ENCODE measurements at places on chromosomes 1 and 21.

- DNase-seq = no peak
These were observed 1.4 kb upstream of the SRRM1 start for GRCh38 chr1:24641646-24642151.

GRCh38 chr1:11874258-11874562 is 15.5 kb upstream of the NPPB start:
- DNase-seq = no peak

- no peak for DNase-seq
These were observed 77.1 kb downstream of the MTR start for GRCh38 chr1:236872075-236872666.

- no peak for DNase-seq
These were observed 93.6 kb downstream of the SMYD3 start for GRCh38 chr1:246413430-246413829.

DNA sequence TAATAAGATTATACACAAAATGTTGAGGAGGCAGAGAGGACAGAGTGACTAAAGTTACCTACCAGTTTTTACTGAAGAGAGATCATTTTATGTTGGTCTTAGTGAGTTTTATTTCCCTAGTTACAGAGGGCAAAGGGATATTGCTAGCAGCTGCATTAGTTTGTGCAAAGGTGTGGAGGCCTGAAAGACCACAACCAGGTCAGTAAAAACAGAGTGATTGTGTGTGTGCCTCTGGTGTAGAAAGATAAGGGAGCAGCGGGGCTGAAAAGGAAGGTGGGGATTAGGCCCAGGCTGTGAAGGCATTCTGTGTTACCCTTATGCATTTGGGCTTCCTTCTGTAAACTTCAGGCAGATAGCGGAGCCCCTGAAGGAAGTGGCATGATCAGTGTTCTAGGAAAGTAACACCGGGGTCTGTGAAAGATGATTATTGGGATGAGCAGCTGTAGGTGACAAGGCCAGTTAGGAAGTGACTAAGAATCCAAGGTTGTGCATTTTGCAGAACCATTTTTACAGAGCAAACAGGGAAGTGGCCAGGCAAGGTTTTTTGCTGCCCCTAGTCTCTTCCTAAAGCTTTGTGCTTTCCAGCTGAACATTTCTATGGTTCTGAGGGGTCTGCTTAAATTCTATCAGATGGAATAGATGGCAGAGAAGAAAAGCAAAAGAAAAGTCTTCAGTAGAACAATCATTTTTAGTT is 3.7 kb downstream of the GADD45A start:
- DNase-seq = no peak

GRCh38 chr21:42063191-42063570 is 7.9 kb upstream of the UMODL1 start:
- DNase-seq = no peak

GRCh38 chr1:205313563-205314308 is 7.8 kb downstream of the NUAK2 start:
- no peak for DNase-seq

DNA sequence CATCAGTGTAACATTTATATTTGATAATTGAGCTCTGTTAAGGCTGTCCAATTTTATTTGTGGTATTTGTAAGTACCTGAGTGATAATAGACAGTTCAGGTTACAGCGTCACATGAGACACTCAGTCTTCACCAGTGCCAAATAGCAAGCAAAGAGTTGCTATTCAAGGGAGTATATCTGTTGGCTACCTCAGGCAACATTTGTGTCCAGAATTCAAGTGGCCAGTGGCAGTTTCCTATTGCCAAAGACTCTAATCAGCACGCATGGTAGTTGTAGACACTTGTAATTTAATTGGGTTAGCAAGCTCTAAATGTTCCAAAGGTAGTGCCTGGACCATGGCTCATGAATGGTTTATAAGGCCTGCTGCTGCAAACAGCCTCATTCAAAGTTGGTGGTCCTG is 1524.3 kb upstream of the B3GALT2 start:
- DNase-seq = no peak

GRCh38 chr1:153899509-153899908 is 23.3 kb downstream of the GATAD2B start:
- no peak for DNase-seq

DNA sequence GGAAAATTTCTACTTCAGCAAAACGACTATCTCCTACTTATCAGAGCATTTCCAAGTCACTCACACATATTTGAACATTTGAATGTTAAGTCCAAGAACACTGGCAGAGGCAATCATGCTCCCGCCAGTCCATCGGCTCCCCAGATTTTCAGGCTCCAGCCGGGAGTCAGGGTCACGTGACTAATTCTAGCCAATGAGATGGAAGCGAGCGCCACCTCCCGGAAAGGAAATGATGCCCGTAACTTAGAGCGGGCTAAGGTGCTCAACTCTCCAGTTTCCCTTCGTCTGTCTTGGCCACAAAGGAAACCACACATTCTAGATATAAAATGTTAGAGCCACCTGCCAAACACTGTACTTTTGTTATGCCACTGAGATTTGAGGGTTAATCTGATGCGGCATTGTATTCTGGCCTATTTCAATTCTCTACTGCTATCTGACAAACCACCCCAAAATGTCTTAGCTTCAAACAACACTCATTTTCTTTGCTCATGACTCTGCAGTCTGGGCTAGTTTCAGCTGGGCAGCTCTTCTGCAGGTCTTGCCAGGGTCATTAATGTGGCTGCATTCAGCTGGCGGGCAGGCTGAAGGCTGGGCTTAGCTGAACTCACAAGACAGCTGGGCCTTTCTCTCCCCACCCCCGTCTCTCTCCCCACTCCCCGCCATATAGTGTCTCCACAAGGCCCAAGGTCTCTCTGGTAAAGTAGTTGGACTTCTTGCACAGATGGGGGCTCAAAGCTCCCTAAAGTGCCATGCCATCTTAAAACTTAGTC is 16.5 kb upstream of the LHX4 start:
- DNase-seq = no peak

GRCh38 chr21:43020771-43021170 is 46.4 kb downstream of the PKNOX1 start:
- DNase-seq = no peak

DNA sequence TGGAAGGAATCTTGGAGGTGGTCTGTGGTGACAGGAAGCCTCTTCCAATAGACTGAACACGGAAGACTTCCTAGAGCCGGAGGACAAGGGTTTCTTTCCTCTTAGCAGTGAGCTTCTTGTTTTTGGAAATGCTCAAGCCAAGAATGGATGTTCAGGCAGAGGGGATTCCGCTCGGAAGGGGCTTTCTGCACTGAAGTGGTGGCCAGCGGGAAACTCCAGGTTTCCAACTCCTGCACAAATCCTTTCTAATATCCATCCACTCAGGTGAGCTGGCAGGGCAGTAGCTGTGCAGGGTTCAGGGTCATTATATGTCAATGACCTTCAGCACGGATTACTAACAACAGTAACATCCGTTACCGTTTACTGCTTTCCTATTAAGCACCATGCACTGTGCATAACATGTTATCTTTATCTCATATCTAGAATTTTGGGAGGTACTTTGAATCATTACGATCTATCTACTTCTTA is 573 bp upstream of the CPT2 start:
- no peak for DNase-seq

- DNase-seq = no peak
These were observed 141.9 kb downstream of the TSEN15 start for GRCh38 chr1:184193451-184193850.

GRCh38 chr1:167795810-167796740 is 74.3 kb downstream of the MPZL1 start:
- DNase-seq = no peak

GRCh38 chr1:32276032-32276782 is 15.7 kb upstream of the HDAC1 start:
- no peak for DNase-seq

DNA sequence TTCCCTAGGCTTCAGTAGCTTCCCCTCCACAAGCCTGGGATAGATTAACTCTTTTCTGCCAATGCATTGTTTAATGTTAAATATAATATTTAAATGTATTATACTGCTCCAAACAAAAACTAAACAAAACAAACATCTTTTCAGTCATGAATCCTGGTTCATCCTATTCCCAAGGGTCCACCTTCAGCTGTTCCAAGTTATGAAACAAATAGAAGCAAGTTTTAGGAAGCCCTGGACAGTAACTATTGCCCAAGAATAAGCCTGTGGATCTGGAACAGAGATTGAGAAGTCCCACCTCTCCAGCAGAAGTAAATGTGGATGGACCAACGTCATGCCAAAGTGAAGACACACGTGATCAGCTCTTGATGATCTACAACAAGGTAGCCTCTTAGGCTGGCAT is 408.1 kb downstream of the SETD4 start:
- no peak for DNase-seq

DNA sequence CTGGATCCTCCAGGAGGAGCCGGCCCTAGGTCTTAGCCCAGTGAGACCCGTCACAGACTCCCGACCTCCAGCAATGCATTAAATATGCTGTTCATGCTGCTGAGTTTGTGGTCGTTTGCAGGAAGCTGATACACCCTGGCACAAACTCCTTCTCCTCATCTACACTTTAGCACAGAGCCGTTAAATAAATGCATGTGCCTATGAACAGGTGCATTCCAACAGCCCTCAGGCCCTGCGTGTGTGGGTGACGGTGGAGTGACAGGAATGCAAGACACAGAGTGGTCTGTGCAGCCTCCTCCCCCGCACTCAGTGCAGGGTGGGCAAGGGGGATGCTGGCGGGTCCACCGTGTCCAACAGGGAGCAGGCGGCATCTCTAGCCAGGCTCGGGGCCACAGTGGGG is 106.6 kb upstream of the TMPRSS2 start:
- DNase-seq = no peak

All from stimulated activated CD4-positive, alpha-beta T cell treated with anti-CD3 and anti-CD28 coated beads, TNF-alpha, amount 100 ng/mL, for 24 hours (primary cell).